Activated T-helper 2 cell treated with anti-CD3 and anti-CD28 coated beads, Interferon-gamma antibody, Interleukin-2, Interleukin-4, amounts not matched to agents 10 μg/mL and 5 μg/mL and 100 μg/mL, durations not matched to agents 14 hours and 24 hours and 36 hours (primary cell): ENCODE measurements at places on chromosomes 16 and 17. TPM values are rescaled to one million over a fixed set of nuclear protein-coding genes. Genes with fewer than 3 reads are reported as not detected.

DNA sequence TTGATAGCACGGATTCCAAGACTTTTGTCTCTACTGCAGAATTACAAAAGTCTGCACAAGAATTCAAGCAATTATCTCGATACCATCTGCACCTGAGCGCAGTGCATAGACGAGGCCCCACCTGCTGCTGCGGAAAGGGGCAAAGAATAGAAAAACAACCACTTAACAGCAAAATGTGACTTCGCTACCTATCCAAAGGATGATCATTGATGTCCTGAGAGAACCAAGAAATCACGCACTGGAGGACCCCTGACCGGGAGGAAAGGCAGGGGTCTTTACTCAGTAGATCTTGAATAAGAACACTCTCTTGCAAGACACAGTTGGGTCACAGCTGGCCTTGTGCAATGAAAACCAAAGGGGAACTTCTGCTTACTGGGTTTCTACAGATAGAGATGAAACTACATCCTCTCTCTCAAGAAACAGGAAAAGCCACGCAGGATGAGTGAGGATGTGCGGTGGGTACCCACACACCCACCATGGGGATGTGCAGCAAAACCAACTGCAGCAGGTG is 147.4 kb upstream of the RPH3AL start:
- H3K36me3 ChIP-seq: peaks cover 3% of the 10 kb centered on the region
- no peaks in the 10 kb centered on the region for H3K27me3 ChIP-seq
- H3K4me1 ChIP-seq: peaks cover 41% of the 10 kb centered on the region

GRCh38 chr17:79003661-79004411 is 5.7 kb downstream of the CANT1 start:
- H3K4me3 ChIP-seq: no peak overlapping the region
- DNase-seq: no peak
- peaks cover 32% of the 10 kb centered on the region for H3K4me1 ChIP-seq
- peaks cover 49% of the 10 kb centered on the region for H3K36me3 ChIP-seq

GRCh38 chr17:74354123-74354522 is 7.5 kb downstream of the BTBD17 start:
- peak; percentile 55 for DNase-seq
- H3K27me3 ChIP-seq: peaks cover 56% of the 10 kb centered on the region
- H3K4me3 ChIP-seq: no peak overlapping the region
- H3K27ac ChIP-seq: no peak overlapping the region

- DNase-seq: no peak
- H3K27ac ChIP-seq: no peak overlapping the region
- H3K4me3 ChIP-seq: peak overlapping the region; percentile 68
- peaks cover 39% of the 10 kb centered on the region for H3K27me3 ChIP-seq
- no peaks in the 10 kb centered on the region for H3K36me3 ChIP-seq
- peaks cover 12% of the 10 kb centered on the region for H3K4me1 ChIP-seq
Measured at GRCh38 chr16:66695935-66696668, 441 bp downstream of the CMTM4 start.

- no peak overlapping the region for H3K4me3 ChIP-seq
- peaks cover 77% of the 10 kb centered on the region for H3K36me3 ChIP-seq
- peak overlapping the region; percentile 69 for H3K27ac ChIP-seq
- no peaks in the 10 kb centered on the region for H3K27me3 ChIP-seq
- DNase-seq: no peak
Measured at GRCh38 chr17:46045639-46046038, 46.6 kb downstream of the STH start.

GRCh38 chr17:66508896-66509844 is 206.8 kb downstream of the PRKCA start:
- peak; percentile 25 for DNase-seq
- H3K4me1 ChIP-seq: peaks cover 71% of the 10 kb centered on the region
- peaks cover 54% of the 10 kb centered on the region for H3K36me3 ChIP-seq
- no peaks in the 10 kb centered on the region for H3K27me3 ChIP-seq

GRCh38 chr17:9309216-9309615 is 266.4 kb downstream of the STX8 start:
- H3K27ac ChIP-seq: no peak overlapping the region
- no peak overlapping the region for H3K4me3 ChIP-seq
- H3K4me1 ChIP-seq: no peaks in the 10 kb centered on the region

Gene COTL1
- 478 and 483 TPM in 2 replicates for total RNA-seq

Gene CTRL
- total RNA-seq: 5.6 and 6.0 TPM in 2 replicates
